ENCODE measurements at places on chromosomes 6 and 20.

GRCh38 chr20:54475334-54476168 is at the start of gene DOK5:
Gene DOK5 (plus strand): TSS chr20:54475593. CDS start chr20:54475947, 354 bp downstream.
- peak; percentile 94 for DNase-seq

- DNase-seq = no peak
Measured at GRCh38 chr6:149393002-149393679, 6.9 kb upstream of the SUMO4 start.

DNA sequence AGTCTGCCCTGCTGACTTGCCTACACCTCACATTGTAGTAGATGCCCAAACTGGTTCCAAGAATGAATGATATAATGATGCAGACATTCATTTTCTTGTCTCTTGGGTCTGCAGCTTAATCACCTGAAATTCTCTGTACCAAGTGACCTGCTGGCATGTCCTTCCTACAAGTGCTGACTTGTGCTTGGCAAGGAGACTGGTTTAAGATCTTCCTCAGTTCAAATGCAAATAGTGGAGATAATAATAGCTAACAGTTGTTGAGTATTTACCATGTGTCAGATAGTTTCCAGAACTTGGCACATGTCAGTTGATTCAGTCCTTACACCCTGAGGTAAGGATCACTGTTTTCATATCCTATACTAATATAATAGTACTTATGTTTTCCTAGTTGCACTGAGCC is 223.4 kb downstream of the SLC24A3 start:
- DNase-seq = no peak

DNA sequence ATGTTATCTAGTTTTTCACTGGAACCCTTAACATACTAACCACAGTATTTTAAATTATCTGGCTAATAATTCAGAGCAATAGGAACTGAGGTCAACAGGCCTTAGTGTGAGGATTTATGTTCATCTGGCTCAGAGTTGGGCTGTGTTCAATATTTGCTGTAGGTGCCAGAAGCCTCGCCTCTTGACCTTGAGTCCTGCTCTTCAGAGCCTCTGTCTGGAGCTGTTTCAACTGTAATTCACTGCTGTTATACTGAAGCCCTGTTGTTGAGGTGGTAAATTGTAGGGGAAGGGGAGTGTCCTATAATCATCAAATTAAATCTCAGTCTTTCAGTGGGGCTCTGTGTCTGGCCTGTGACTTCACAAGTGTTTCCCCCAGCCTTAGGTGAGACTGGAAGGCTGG is 184.4 kb downstream of the CDH26 start:
- DNase-seq = no peak

- no peak for DNase-seq
Measured at GRCh38 chr6:121533321-121533841, 97.9 kb downstream of the GJA1 start.

- no peak for DNase-seq
Measured at GRCh38 chr20:39268981-39269461, 306.9 kb downstream of the DHX35 start.

- DNase-seq = no peak
Measured at GRCh38 chr6:138377844-138378243, at the start of gene SMIM28. Gene SMIM28 (plus strand): TSS chr6:138377905. CDS start chr6:138378073, 168 bp downstream.

- DNase-seq = no peak
Measured at GRCh38 chr6:44356487-44356886, 14.0 kb downstream of the SPATS1 start.

GRCh38 chr20:43863821-43864544 is 50.7 kb upstream of the TOX2 start:
- DNase-seq = no peak

DNA sequence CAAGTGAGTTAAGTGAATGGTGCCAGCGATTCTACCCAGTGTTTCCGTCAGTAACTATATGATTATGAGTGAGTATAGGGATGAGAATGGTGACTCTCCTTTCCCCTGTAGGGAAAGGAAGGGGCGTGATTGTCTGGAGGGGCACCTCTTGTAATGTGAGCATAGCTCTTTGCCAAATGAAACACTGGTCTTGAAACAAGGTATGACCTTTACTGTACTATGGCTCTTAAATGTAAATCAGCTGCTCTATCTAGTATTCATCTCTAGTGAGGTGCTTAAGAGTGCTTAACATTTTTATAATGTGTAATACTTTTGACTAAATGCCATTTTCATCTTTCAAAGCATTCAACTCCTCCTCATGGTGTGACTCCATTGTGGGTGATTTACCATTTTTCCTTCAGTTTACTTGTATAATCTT is 11.0 kb downstream of the PANK2 start:
- no peak for DNase-seq

DNA sequence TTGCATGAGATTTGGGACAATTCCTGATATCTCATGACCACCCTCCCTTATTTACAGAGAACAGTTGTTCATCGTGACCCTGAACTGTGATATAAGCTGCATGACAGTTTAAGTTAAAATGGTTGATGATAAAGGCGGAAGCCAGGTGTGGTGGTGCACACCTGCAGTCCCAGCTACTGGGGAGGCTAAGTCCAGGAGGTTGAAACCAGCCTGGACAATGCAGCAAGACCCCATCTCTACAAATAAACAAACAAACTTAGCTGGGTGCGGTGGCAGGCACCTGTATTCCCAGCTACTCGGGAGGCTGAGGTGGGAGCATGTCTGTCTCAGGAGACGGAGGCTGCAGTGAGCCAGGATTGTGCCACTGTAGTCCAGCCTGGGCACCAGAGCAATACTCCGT is 24.1 kb downstream of the COL20A1 start:
- no peak for DNase-seq

- no peak for DNase-seq
Measured at GRCh38 chr20:36745234-36745926, 510 bp downstream of the NDRG3 start.
